LHCN-M2 (cell line): ENCODE measurements at places on chromosomes 7 and 10. TPM values are rescaled to one million over a fixed set of nuclear protein-coding genes. Genes with fewer than 3 reads are reported as not detected.
A peak's percentile ranks its signal among the peaks of the same experiment; 100 is the strongest.

DNA sequence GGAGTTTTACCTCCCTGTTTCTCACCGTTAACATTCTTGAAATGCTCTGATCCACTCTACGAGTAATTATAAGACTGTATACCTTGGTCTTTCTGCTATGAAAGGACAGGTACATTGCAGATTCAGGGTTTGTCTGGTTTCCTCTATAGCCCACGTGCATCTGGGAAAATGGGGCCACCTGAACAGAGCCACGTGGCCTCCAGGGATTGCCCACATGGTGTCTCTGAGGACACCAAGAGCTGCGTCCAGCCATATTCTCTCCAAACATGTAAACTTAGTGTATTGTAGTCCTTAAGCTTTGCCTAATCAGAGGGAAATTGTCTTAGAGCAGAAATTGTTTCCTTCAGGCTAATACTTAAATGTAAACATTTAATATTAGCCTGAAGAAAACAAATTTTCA lies 16.7 kb downstream of the MACROH2A2 start:
- DNase-seq: no peak

- DNase-seq: no peak
Observed at GRCh38 chr10:14821635-14822375, 16.0 kb downstream of the CDNF start.

DNA sequence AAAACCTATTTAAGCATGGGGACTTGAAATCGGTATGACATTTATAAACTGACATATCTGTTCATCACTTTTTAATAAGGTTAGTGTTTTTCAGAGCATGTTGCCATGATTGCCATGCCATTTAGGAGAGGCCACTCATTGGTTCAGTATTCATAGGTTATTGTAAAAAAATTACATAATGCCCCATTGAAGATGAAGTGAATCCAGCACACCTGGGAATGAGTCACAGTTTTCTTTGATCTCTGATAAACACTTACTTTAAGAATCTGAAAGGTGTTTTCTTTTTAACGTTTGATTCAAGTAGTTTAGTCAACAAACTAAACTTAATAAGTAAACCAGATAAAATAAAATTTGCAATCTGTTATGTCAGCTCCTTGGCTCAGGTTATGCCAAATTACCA lies 278.3 kb downstream of the ARL4A start:
- DNase-seq: no peak

DNA sequence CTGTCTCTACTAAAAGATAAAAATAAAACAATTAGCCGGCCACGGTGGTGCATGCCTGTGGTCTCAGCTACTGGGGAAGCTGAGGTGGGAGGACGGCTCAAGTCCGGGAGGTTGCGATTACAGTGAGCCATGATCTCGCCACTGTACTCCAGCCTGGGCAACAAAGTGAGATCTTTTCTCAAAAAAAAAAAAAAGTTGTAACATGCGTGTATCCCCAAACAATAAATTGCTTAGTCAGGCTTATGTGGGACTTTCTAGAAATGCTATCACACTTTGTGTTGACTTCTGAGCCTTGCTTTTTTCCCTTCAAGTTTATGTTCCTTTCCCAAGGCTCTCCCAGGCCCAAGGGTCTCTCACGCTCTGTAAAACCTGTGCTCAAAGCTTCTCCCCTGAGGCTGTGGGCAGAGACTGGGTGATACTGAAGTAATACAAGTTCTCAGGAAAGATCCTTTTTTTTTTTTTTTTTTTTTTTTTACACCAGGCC lies 88.0 kb upstream of the TNS3 start:
- no peak for DNase-seq

- DNase-seq: peak; percentile 85
Observed at GRCh38 chr10:34666008-34666704, 148.9 kb downstream of the PARD3 start.

- DNase-seq: peak; percentile 40
Observed at GRCh38 chr10:74418285-74418872, 267.4 kb downstream of the ADK start.

DNA sequence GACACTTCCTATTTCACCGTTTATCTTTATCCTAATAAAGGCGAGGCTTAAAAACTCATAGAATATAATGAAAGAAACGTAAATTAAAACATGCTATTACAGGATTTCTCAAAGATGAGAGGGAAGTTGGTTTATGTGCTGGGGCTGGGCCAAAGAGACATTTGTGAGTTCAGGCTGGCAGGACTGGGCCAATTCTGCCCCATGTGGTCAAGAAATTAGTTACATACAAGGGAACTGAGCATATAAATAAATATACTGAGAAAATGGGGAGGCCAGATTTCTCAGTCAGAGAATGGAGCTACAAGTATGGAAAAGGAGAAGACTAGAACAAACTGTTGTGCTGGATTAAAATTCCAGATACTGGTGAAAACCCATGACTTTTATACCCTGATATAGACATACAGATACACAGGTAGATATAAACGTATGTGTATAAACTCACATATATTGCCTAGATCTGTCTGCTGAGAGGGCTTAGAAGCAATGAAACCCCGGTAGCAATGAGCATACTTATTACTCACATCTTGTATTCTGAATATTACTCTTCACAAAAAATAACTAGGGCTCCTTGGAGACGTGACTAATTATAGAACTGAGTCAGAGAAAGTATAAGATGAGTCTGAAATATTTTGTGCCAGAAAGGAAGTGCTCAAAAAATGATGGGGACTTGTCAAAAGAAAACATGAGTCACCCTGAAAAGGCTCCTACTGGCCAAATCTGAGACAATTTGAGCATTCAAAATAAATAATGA lies 155.7 kb upstream of the FGFR2 start:
- peak; percentile 92 for DNase-seq

GRCh38 chr10:29326886-29327745 lies 38.2 kb downstream of the LYZL1 start:
- DNase-seq: no peak

- DNase-seq: no peak
Observed at GRCh38 chr10:8026349-8027259, 27.9 kb upstream of the GATA3 start.

DNA sequence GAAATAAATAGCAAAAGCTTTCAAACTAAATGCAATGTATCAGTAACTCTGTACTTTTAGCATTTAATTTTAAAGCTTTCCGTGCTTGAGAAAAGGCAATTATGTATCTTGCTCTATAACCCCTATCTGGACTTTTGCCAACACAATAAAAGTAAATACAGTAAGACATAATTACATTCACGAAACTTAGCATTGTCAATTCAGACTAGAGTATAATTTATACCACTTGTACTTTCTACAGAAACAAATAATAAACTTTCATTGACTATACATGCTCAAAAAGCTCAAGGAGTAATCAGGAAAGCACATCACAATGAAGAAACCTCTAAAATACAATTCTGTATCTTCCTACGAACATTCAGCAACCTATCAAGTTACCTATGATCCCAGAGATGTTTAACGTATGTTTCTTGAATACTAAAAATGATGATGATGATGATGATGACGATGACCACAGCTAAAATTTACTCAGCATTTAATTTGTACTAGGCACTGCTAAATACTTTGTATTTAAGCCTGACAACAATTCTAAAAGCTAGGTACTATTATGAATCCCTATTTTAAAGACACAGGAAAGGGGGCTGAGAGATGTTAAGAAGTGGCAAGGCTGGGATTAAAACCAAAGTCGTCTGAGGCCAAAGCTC lies 44.9 kb downstream of the MINDY3 start:
- DNase-seq: no peak

GRCh38 chr10:131674130-131674529 lies 226.7 kb upstream of the PPP2R2D start:
- DNase-seq: no peak

DNA sequence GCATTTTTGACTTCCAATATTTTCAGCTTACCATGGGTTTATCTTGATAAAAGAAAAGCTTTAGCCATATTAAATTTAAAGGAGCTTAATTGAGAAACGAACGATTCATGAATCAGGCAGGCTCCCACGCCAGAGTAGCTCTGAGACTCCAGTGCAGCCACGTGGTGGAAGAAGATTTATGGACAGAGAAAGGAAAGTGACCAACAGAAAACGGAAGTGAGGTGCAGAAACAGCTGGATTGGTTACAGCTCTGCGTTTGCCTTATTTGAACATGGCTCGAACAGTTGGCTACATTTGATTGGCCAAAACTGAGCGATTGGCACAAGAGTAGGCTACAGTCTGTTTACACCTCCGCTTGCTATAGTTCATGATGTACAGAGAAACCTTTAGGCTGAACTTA lies 395.4 kb downstream of the GATA3 start:
- DNase-seq: no peak

DNA sequence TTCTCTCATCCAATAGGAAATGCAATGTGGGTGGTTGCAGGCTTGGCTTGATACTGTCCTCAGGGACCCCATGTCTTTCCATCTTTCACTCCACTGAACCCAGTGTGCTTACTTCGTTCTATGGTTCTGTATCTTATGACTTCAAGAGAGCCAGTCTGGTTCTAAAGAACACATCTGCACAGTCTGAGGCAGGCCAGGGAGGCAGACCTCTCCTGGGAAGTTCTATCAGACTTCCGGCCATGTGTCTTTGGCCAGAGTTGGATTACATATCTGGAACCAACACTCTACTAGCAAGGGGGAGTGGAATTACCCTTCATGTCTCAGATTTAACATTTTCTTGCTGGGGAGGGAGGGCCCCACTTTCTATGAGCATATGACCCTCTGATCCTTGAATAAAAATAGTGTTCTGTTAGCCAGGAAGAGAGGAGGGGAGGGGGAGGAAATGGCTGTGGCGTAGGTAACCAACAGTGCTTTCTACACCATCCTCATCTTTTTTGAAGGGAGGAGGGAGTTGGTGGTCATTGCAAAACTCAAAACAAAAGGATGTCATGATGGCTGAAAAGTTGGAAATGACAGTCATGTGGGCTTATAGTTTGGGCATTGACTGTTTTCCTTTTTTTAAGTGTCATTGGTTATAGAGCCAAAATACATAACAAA lies 370.2 kb downstream of the GATA3 start:
- no peak for DNase-seq

DNA sequence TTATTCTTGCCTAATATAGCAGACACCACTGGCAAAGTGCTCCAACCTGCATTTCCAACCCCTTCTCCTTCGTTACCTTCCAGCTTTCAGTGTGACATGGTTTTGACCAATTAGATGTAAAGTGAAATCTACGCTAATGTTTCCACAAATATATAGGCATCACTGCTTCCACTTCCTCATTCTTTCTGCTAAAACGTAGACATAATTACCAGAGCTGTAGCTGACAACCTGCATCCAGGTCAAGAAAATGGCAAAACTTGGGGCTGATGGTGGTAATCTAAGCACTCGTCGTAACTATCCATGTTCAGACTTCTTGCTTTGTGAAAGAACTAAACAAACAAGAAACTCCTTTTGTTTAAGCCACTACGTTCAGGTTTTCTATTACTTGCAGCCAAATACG lies 41.8 kb upstream of the COL1A2 start:
- DNase-seq: no peak

DNA sequence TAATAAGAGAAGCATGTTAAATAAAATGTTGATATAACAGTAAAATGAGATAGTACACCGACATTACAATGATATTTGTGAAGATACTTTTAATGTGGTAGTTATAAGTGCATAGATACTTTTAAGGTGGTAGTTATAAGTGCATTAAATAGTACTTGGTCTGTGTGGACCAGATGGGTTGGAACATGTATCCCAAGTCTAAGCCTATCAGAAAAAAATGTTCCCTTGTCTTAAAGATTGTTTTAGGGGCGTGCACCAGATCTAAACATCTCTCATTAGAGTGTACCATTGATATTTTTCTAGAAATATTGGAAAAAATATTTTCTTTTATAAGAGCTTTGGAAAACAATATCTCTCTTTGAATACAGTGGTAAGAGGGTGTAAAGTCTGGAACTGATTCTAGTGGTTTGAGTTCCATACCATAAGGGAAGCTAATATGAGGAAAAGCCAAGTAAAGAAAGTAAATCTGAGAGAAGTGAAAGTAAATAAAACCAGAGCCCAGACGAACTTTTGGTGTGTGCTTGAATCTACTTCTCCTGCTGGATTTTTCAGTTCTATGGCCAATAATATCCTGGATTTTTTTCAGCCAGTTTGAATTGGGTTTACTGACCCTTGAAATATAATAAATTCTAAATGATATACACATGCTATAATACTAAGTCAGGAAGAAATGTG lies 175.3 kb downstream of the MBL2 start:
- DNase-seq: no peak

- no peak for DNase-seq
Observed at GRCh38 chr7:97959046-97959445, 30.9 kb downstream of the OCM2 start.

GRCh38 chr10:114956466-114956865 lies 18.5 kb downstream of the TRUB1 start:
- DNase-seq: no peak

GRCh38 chr7:48084727-48085432 lies 4.2 kb upstream of the UPP1 start:
- peak; percentile 100 for DNase-seq

DNA sequence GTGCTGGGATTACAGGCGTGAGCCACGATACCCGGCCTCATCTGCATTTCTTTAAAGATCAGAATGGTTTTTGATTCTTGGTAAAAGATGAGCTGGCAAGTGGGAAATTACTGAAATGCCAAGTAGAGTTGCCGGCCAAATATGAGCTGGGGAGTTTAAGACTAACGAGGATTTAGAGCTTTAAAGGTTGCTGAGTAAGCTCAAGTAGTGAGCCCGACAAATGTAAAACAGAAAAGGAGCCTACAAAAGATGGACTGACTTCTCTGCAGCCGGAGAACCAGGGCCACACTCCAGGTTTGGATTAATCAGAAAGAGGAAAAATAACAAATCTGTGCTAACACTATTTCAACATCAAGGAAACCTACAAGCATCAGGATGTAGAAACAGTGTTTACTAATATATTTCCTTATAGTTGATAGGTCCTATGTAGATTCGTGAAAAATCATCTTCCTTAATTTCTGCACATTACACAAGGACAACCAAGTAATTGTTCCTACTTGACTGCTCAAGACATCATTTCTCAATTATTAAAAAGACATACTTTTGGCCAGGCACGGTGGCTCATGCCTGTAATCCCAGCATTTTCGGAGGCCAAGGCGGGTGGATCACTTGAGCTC lies 49.6 kb downstream of the MPP7 start:
- no peak for DNase-seq

DNA sequence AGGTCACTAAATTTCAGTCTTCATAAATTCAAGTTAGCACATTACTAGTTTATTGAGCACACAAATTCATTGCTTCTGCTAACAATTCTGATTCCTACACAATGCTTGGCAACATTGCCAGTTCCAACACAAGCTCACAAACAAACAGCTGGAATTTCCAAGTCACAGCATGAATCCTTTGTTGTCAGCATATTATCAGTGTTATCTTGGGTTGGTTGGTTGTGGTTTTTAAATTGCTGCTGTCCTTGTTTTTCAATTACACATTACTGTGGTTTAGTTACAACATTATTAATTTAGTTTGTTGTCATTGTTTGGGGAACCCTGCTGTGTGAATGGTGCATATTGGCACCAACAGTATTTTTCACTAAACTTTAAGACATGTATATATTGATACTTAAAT lies 86.0 kb upstream of the ARID5B start:
- peak; percentile 34 for DNase-seq

The LIPM gene
- total RNA-seq: not detected in 2 replicates

The PON1 gene
- 0.75 TPM in 1 of 2 replicates, not detected in the other for total RNA-seq

The DRGX gene
- not detected in 2 replicates for total RNA-seq

The DKK1 gene
- total RNA-seq: 80.0 and 108 TPM in 2 replicates

The SPDYE9 gene
- total RNA-seq: not detected in 2 replicates

The SAMD8 gene
- 26.1 TPM in 2 replicates for total RNA-seq

The PILRA gene
- not detected in 2 replicates for total RNA-seq

The TMEM184A gene
- total RNA-seq: 0.06 and 0.11 TPM in 2 replicates

The SLC39A12 gene
- total RNA-seq: not detected in 2 replicates
